ENCODE measurements at places on chromosomes 5 and 9. TPM values are rescaled to one million over a fixed set of nuclear protein-coding genes. Genes with fewer than 3 reads are reported as not detected.
A peak's percentile ranks its signal among the peaks of the same experiment; 100 is the strongest.

DNA sequence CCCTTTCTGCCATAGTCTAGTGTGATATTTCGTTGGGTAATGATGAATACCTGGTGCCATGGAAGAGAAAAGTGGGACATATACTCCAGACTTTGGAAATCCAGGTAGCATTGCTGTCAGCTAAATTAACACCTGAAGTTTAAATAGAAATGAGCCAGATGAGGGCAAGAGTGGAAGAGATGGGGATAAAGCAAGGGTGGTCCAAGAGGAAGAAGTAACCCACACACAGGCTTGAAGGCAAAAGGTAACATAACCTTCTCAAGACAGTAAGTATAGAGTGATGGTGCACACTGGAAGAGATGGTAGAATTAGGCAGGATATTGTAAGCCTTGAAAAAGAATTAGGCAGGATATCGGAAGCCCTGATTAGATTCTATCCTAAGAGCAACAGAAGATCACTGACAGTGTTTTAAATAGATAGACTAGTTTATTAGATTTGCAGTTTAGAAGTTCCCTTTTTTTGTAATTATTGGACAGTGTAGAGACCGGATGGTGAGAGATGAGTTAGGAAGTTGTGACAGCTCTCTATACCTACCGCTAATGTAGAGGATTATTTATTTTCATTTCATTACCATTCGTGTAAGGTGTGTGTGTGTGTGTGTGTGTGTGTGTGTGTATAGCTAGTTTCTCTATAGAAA is 16.8 kb downstream of the ANXA1 start:
- DNase-seq = no peak

GRCh38 chr5:142421621-142422397 is 97.0 kb upstream of the SPRY4 start:
- DNase-seq = no peak

GRCh38 chr9:757246-757881 is 84.1 kb upstream of the DMRT1 start:
- DNase-seq = peak; percentile 14

PCDHGB3 gene
- not detected for total RNA-seq

RABEPK gene
- total RNA-seq = 21.9 TPM

Measured in activated CD4-positive, alpha-beta memory T cell treated with anti-CD3 and anti-CD28 coated beads for 36 hours (primary cell).